NCI-H2171 treated with DMSO at 0.1 percent for 48 hours (cell line): ENCODE measurements at places on chromosomes 5 and 9.

DNA sequence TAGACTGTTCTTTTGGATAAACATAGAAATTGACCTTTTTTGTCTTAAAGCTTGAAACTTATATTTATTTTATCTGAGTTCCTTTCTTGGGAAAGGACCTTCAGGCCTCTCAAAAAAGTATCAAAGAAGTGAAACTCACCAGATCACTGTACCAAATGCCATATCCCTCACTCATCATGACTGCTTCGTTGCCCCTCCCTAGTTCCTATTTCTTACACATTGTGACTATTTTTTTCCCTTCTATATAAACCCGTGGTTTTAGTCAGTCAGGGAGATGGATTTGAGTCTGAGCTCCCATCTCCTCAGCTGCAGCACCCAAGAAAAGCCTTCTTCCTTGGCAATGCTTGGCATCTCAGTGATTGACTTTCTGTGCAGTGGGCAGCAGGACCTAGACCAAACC is 129.4 kb downstream of the LPAR1 start:
- DNase-seq = no peak

DNA sequence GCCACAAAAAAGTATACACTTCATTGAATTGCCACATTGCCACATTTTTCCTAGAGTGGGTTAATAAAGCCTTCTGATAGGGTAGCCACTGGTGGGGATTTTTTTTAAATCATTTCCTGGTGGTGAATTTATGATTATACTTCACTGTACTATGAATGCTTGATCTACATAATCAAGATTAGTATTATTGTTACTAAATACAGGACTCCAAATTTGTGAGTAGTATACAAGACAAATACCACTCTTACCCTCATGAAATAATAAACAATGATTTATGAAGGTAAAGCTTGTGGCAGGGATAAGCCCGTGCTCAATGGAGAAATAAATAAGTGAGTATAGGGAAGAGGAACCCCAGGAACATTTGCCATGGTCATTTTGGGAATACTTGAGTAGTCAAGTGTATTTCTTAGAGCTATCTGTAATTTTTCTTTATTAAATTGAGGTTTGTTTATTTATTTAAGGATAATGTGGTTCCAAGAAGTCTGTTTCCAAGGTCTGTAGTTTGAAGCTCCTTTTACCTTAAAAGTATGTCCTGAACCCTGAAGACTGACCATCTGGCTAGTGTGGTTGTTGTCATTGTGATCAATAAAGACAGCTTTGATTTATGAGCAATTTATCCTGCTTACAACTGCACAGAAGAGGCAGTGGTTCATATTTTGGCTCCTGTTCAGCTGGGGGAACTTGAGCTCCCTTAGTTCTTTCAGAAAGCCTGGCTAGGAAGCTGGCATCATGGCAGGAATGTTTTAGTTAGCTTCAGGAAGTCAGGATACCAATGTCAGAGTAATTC is 118.6 kb downstream of the ZSWIM6 start:
- peak; percentile 73 for DNase-seq

GRCh38 chr9:6301858-6302257 is 26.3 kb upstream of the TPD52L3 start:
- DNase-seq = no peak

GRCh38 chr5:76402886-76403765 is at the start of gene IQGAP2:
Gene IQGAP2, plus strand, starts transcription at chr5:76403285. Its CDS starts 261 bp downstream, at chr5:76403546.
- DNase-seq = peak; percentile 5

- no peak for DNase-seq
Measured at GRCh38 chr5:34977934-34978613, 48.7 kb downstream of the DNAJC21 start.

DNA sequence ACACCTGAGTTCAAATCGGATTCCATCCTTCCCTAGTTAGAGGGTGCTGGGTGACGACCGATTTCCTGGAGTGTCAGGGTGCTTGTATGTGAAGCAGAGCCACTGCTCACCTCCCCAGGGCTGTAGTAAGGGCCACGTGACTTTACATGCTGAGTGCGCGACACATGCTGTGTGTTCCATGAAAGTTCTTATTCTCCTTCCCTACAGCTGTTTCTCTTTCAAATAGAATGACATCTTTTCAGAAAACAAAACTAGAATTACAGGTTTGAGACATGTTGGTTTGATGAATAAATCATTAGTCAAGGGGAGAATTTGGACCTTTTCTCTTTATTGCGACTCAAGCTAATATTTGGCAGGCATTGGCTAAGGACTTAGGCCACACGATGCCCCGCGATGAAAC is 113.1 kb downstream of the JMY start:
- no peak for DNase-seq

DNA sequence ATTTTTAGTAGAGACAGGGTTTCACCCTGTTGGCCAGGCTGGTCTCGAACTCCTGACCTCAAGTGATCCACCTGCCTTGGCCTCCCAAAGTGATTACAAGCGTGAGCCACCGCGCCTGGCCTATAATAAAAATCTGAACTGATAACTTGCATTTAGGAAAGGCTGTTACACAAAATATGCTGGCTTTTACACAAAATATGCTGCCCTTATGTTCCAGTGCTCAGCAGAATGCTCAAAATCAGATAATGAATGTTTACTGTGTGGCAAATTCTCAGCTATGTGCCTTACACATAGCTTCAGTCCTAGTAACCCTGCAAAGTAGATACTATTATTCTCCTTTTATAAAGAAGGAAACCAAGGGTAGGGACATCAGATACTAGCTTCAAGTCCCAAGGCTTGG is 141.3 kb upstream of the MSX2 start:
- no peak for DNase-seq

- no peak for DNase-seq
Measured at GRCh38 chr9:124782661-124783574, 6.0 kb downstream of the OLFML2A start.
